ENCODE measurements at places on chromosomes 6 and 20. TPM values are rescaled to one million over a fixed set of nuclear protein-coding genes. Genes with fewer than 3 reads are reported as not detected.
A peak's percentile ranks its signal among the peaks of the same experiment; 100 is the strongest.

- H3K4me3 ChIP-seq: no peak overlapping the region
- H3K36me3 ChIP-seq: no peaks in the 10 kb centered on the region
- no peaks in the 10 kb centered on the region for H3K4me1 ChIP-seq
- peaks cover 18% of the 10 kb centered on the region for H3K27me3 ChIP-seq
- DNase-seq: no peak
Observed at GRCh38 chr6:465531-466348, 74.2 kb downstream of the IRF4 start.

- no peak overlapping the region for H3K4me3 ChIP-seq
- peaks cover 40% of the 10 kb centered on the region for H3K4me1 ChIP-seq
- DNase-seq: no peak
- H3K27me3 ChIP-seq: no peaks in the 10 kb centered on the region
- H3K36me3 ChIP-seq: peaks cover 96% of the 10 kb centered on the region
- H3K27ac ChIP-seq: peak overlapping the region; percentile 74
Observed at GRCh38 chr20:41172296-41173140, 35.2 kb downstream of the PLCG1 start.

GRCh38 chr6:126113261-126113660, 126.9 kb downstream of the TRMT11 start:
- no peaks in the 10 kb centered on the region for H3K27me3 ChIP-seq
- H3K36me3 ChIP-seq: no peaks in the 10 kb centered on the region
- no peaks in the 10 kb centered on the region for H3K4me1 ChIP-seq

The JPH2 gene
- total RNA-seq: 4.6 TPM

GRCh38 chr6:43702534-43703440, 15.2 kb upstream of the MRPS18A start:
- H3K4me1 ChIP-seq: peaks cover 72% of the 10 kb centered on the region
- H3K4me3 ChIP-seq: no peak overlapping the region
- H3K27me3 ChIP-seq: no peaks in the 10 kb centered on the region

The BCAS4 gene
- 3.9 TPM for total RNA-seq

The KIAA0408 gene
- total RNA-seq: 55.1 TPM

GRCh38 chr6:108897371-108897770, 49.1 kb downstream of the ARMC2 start:
- H3K4me3 ChIP-seq: no peak overlapping the region
- no peaks in the 10 kb centered on the region for H3K36me3 ChIP-seq
- no peaks in the 10 kb centered on the region for H3K27me3 ChIP-seq
- no peak for DNase-seq

The VARS1 gene
- total RNA-seq: 44.1 TPM

DNA sequence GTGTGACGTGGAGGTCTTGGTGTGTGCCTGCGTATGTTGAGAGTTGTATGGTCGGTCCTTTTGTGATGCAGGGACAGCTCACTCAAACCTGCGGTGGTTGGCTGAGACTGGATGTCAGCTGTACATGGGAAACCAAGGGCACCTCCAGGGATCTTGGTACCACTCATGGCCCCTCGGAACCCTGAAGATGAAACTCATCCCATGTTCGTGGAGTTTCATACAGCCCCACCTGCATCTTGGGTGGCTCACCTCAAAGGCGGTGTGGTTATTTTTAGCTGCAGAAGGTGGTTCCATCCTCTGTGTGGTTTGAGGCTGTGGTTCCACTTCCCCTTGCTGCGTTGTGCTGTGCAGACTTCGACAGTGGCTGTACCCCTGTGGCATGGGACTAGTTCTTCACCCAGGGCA, 52.6 kb upstream of the SLC22A1 start:
- no peaks in the 10 kb centered on the region for H3K27me3 ChIP-seq
- H3K4me3 ChIP-seq: no peak overlapping the region
- no peak overlapping the region for H3K27ac ChIP-seq
- no peaks in the 10 kb centered on the region for H3K4me1 ChIP-seq
- no peak for DNase-seq
- H3K36me3 ChIP-seq: peaks cover 94% of the 10 kb centered on the region

GRCh38 chr20:38640521-38640920, 38.9 kb downstream of the ARHGAP40 start:
- H3K4me1 ChIP-seq: no peaks in the 10 kb centered on the region
- no peaks in the 10 kb centered on the region for H3K36me3 ChIP-seq
- H3K27me3 ChIP-seq: peaks cover 10% of the 10 kb centered on the region
- no peak for DNase-seq

DNA sequence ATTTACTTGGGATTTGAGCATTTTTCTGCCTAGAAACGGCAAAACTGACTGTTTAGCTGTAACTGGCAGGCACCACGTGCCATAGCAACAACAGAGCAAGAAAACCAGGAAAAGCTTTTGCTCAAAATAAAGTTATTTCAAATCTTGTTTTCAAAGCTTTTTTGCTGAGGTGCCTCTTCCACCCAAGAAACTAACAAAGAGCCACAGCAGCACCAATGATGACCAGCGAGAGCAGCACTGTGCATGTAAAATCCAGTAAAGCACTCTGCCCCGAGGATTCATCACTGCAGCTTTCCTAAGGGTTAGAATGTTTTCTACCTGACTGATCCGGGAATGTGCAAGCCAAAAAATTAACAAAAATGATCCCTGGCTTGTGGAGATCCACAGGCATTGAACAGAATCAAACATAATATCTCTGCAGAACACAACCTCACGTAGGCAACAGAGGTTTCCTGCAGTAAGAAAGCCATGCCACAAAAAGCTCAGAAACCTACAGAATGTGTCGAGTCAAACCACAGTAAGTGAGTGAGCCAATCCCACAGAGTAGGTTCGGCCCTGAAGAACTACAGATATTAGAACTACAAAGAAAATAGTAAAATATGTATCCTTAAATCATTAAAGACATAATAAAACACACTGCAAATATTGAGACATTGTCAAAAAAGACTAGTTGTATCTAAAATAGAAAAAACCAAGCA, 7.4 kb upstream of the ULBP3 start:
- no peak overlapping the region for H3K4me3 ChIP-seq
- no peak overlapping the region for H3K27ac ChIP-seq
- peaks cover 7% of the 10 kb centered on the region for H3K4me1 ChIP-seq

All from lower lobe of right lung (tissue), 2 donors.